ENCODE measurements at places on chromosomes 5 and 9. TPM values are rescaled to one million over a fixed set of nuclear protein-coding genes. Genes with fewer than 3 reads are reported as not detected.

- DNase-seq: no peak
- H3K27ac ChIP-seq: no peak overlapping the region
- no peak overlapping the region for H3K4me3 ChIP-seq
Measured at GRCh38 chr9:27563738-27564430, 9.4 kb downstream of the C9orf72 start.

- H3K4me3 ChIP-seq: no peak overlapping the region
- DNase-seq: no peak
- no peak overlapping the region for H3K27ac ChIP-seq
Measured at GRCh38 chr9:79719989-79720388, 148.2 kb downstream of the TLE4 start.

DNA sequence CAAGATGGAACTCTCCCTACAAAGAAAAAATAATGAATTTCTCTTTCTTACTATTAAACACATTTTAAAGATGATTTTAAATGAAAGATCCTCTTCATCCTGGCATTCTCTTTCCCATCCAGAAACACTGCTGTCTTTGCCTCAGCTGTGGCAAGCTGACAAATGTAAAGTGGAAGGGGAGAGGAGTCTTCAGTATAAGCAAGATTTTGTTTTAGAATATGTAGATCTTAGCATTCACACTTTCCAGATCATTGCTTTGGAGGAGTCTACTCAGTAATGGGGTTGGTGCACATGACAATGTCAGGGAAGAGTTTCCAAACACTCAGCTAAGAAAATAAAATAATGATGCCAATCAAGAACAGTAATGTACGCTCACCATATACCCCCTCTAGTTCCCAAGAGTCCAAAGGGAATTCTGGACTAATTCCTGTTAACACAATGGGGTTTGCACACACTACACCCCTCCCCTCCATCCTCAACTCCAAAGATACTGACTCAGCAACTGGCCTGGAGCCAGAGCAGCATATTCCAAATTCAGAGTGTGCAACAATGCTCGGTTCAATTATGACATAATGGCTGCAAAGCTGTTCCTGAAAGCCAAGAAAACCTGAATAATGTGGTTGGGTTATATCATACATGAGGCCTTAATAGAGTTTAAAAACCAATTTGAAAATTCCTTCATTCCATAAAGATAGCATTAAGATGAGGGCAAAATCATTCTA lies 4.6 kb downstream of the C5orf63 start:
- no peaks in the 10 kb centered on the region for H3K36me3 ChIP-seq
- H3K4me3 ChIP-seq: no peak overlapping the region
- H3K4me1 ChIP-seq: no peaks in the 10 kb centered on the region
- H3K27ac ChIP-seq: no peak overlapping the region
- DNase-seq: peak; percentile 19

- H3K27me3 ChIP-seq: no peaks in the 10 kb centered on the region
- no peak for DNase-seq
- H3K4me3 ChIP-seq: no peak overlapping the region
Measured at GRCh38 chr5:125189531-125189941, 443.1 kb upstream of the ZNF608 start.

- no peak for DNase-seq
- peaks cover 35% of the 10 kb centered on the region for H3K4me1 ChIP-seq
- no peak overlapping the region for H3K4me3 ChIP-seq
Measured at GRCh38 chr5:178228609-178229008, 4.0 kb downstream of the PHYKPL start.

GRCh38 chr9:18504707-18505106 lies 30.8 kb downstream of the ADAMTSL1 start:
- DNase-seq: no peak
- H3K27me3 ChIP-seq: no peaks in the 10 kb centered on the region
- no peak overlapping the region for H3K27ac ChIP-seq
- H3K4me1 ChIP-seq: peaks cover 7% of the 10 kb centered on the region
- no peaks in the 10 kb centered on the region for H3K36me3 ChIP-seq

GRCh38 chr5:32103521-32103920 lies 70.6 kb downstream of the GOLPH3 start:
- peaks cover 17% of the 10 kb centered on the region for H3K4me1 ChIP-seq
- DNase-seq: peak; percentile 80
- no peaks in the 10 kb centered on the region for H3K27me3 ChIP-seq
- peaks cover 87% of the 10 kb centered on the region for H3K36me3 ChIP-seq

- DNase-seq: no peak
- no peaks in the 10 kb centered on the region for H3K36me3 ChIP-seq
- H3K4me3 ChIP-seq: no peak overlapping the region
- H3K27me3 ChIP-seq: peaks cover 38% of the 10 kb centered on the region
- H3K27ac ChIP-seq: no peak overlapping the region
Measured at GRCh38 chr5:73312872-73313510, 135.6 kb downstream of the FOXD1 start.

DNA sequence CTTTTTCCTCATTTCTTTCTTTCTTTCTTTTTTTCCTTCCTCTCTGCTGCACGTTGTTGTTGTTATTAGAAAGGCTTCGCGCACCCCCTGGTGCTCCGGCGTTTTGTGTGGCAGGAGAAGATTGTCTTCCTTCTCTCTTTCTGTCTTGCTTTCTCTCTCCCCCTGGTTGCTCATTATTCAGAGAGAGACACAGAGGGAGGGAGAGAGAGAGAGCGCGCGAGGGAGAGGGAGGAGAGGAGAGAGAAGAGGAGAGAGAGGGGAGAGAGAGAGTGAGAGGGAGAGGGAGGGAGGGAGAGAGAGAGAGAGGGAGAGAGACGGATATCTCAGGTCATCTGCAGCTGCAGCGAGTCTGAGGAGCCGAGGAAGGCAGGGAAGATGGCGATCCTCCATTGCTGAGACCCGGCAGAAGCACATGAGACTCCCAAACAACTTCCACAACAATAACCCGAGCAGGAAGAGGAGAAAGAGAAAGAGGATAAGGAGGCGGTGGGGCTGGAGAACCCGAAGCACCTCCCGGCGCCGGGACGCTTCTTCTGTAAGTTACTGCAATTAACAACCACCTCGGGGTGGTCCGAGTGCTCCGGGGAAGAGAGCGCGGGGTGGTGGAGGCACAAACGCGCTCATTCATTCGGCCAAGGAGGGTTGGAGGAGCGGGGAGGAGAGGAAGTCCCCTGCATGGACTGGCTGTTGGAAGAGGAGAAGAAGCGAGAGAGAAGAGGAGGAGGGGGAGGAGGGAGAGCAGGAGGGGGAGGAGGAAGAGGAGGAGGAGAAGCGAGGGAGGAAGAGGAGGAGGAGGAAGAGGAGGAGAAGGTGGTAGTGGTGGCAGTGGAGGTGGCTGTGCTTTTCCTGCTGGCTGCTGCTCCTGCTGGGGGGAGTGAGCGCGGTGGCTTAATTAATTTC lies at the start of gene ZNF462:
Gene ZNF462 (plus strand): TSS at position 346 of the 900 bp plus-strand sequence. CDS start 60,218 bp downstream, outside the sequence.
- H3K4me1 ChIP-seq: peaks cover 37% of the 10 kb centered on the region
- peak within 1 kb of the TSS; percentile 85 for H3K27ac ChIP-seq
- peak within 1 kb of the TSS; percentile 78 for H3K4me3 ChIP-seq
- no peaks in the 10 kb centered on the region for H3K27me3 ChIP-seq

DNA sequence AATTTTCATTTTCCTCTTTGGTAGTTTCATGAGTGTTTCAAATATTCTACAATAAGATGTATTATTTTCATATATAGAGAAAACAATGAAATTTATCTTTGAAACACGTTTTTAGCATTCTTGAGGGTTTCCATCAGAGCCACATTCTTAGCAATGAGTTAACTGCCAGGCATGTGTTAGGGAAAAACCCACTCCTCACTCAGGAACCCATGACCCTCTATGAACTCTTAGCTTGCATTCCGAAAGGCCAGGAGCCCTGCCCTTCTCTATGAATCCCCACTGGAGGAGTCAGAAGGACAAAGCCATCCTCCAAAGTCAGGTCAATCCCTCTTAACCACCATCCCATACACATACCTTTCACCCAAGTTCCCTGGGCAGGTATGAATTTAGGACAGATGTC lies 57.5 kb downstream of the ADAMTS12 start:
- H3K27ac ChIP-seq: no peak overlapping the region
- no peaks in the 10 kb centered on the region for H3K27me3 ChIP-seq

- DNase-seq: peak; percentile 24
- H3K27ac ChIP-seq: no peak overlapping the region
- no peaks in the 10 kb centered on the region for H3K27me3 ChIP-seq
- no peaks in the 10 kb centered on the region for H3K4me1 ChIP-seq
Measured at GRCh38 chr9:91148306-91148705, 213.4 kb downstream of the AUH start.

GRCh38 chr5:141657937-141658545 lies 6.8 kb upstream of the FCHSD1 start:
- H3K27ac ChIP-seq: no peak overlapping the region
- H3K27me3 ChIP-seq: no peaks in the 10 kb centered on the region
- DNase-seq: no peak
- no peaks in the 10 kb centered on the region for H3K4me1 ChIP-seq

GRCh38 chr5:98963019-98963418 lies 34.2 kb upstream of the CHD1 start:
- no peaks in the 10 kb centered on the region for H3K4me1 ChIP-seq
- no peaks in the 10 kb centered on the region for H3K36me3 ChIP-seq
- DNase-seq: no peak
- no peak overlapping the region for H3K27ac ChIP-seq
- H3K4me3 ChIP-seq: no peak overlapping the region

DNA sequence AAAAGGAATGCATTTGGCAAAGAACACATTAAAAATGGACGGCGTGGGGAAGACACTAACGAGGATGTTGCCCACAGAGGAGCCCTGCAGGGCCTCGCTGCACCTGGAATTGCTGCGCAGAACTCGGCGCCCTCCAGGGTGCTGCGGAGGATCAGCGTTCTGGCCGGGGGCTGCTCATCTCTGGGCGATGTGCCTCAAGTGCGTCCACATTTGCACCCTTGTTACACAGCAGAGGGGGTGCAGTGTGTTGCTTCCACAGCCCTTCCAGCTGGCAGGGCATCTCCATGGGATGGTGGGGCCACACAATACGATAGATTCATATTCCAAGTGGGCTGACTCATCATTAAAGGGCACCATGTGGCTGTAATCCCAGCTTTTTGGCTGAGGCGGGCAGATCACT lies 63.1 kb downstream of the AK8 start:
- H3K27me3 ChIP-seq: no peaks in the 10 kb centered on the region
- H3K36me3 ChIP-seq: no peaks in the 10 kb centered on the region
- H3K27ac ChIP-seq: no peak overlapping the region
- H3K4me1 ChIP-seq: no peaks in the 10 kb centered on the region
- H3K4me3 ChIP-seq: no peak overlapping the region

DNA sequence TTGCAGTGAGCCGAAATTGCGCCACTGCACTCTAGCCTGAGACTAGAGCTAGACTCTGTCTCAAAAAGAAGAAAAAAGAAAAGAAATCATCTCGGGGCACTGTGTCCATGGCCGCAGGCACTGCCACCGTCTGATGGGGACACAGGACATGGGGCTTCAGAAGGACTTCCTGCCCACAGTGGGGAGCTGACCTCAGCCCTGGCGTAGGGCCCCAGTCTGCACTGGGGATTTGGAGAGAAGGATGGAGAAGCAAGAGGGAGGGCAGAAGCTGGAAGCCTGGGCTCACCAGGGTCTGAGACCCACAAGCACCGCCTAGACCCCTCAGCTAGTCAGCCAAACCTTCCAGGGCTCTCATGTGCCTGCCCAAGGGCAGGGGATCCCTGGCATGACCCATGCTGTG lies 4.1 kb upstream of the SARDH start:
- H3K4me1 ChIP-seq: peaks cover 14% of the 10 kb centered on the region
- H3K27ac ChIP-seq: no peak overlapping the region
- no peaks in the 10 kb centered on the region for H3K27me3 ChIP-seq
- no peak overlapping the region for H3K4me3 ChIP-seq

DNA sequence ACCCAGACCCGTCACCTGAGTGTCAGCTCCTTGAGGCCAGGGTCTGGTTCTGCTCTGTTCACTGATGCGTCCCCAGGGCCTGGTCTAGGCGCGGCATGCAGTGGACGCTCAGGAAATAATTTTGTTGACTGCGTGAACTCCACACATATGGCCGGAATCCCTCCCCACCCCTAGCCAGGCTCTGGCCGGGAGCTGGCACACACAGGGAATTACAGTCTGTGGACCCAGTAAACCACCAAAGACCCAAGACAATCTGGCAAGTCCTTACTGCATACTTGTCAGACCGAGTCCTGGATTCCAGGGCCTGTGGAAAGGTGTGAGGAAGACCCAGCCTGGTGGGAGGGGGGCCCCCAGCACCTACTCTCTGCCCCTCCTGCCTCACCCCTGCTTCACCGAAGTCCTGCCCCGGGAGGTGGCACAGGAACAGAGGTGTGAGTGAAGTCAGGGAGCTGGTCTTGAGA lies 113.0 kb upstream of the IER5L start:
- no peaks in the 10 kb centered on the region for H3K27me3 ChIP-seq
- DNase-seq: no peak
- H3K4me3 ChIP-seq: no peak overlapping the region
- H3K27ac ChIP-seq: no peak overlapping the region

GRCh38 chr5:87053146-87053545 lies 214.5 kb upstream of the RASA1 start:
- no peak overlapping the region for H3K4me3 ChIP-seq
- no peak for DNase-seq
- no peak overlapping the region for H3K27ac ChIP-seq
- no peaks in the 10 kb centered on the region for H3K4me1 ChIP-seq
- no peaks in the 10 kb centered on the region for H3K27me3 ChIP-seq

DNA sequence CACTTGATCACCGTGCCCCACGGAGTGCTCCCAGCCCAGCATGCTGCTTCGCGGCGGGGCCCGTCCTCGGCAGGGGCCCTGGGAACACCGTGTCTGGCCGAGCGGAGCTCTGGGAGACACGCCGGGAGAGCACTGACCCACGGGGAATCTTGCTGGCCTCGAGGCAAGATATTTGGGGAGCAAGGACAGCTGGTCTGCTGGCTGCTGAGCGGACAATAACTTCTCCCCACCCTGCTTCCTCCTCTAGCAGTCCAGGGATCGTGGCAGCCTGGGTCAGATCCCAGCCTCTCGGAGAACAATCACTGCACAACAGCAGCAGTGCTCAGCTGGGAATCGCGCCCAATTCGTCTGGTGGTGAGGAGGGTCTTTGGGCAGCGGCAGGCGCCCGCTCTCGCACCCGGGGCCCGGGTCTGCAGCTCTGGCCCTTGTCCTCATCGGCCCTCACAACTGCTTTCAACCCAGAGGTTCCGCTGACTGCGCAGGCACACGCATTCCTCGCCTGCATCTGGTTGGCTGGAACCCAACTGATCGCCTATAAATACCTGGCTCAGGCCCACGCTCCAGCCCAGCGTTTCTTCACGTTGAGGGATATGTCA lies 43.4 kb downstream of the DBH start:
- no peaks in the 10 kb centered on the region for H3K36me3 ChIP-seq
- no peaks in the 10 kb centered on the region for H3K27me3 ChIP-seq
- no peak overlapping the region for H3K4me3 ChIP-seq
- peaks cover 35% of the 10 kb centered on the region for H3K4me1 ChIP-seq
- DNase-seq: no peak

DNA sequence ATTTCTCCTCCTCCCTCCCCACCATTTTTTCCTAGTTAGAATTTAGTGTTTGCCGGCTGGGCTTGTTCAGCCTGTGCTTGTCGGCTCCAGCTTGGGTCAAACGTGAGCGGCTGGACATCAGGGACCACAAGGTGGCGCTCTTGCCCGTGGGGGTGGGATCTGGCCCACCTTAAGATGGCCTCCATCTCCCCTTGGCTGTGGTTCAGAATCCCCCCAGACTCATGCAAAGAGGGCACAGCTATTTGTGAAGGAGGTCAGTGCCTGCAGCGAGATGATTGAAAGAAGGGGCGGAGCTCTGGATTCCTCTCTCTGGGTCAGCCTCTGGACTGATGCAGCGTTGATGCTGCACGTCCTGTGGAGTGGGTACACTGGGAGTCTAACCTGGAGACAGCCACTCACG lies 283.3 kb upstream of the TUT7 start:
- H3K4me1 ChIP-seq: peaks cover 9% of the 10 kb centered on the region
- H3K4me3 ChIP-seq: no peak overlapping the region
- H3K36me3 ChIP-seq: no peaks in the 10 kb centered on the region
- DNase-seq: no peak
- no peaks in the 10 kb centered on the region for H3K27me3 ChIP-seq

NHP2 gene
- total RNA-seq: 165 TPM

FOXD4L5 gene
- total RNA-seq: not detected

AHRR gene
- 0.42 TPM for total RNA-seq

SPINK7 gene
- not detected for total RNA-seq

NTNG2 gene
- total RNA-seq: 5.7 TPM

NDUFAF2 gene
- total RNA-seq: 39.1 TPM
